ENCODE measurements at places on chromosomes 16 and 17.

- DNase-seq = no peak
Measured at GRCh38 chr16:84461029-84461412, 43.4 kb downstream of the MEAK7 start.

GRCh38 chr17:28189667-28190066 lies 129.3 kb upstream of the TMEM97 start:
- no peak for DNase-seq

- no peak for DNase-seq
Measured at GRCh38 chr17:65885541-65886312, 306.2 kb downstream of the CEP112 start.

DNA sequence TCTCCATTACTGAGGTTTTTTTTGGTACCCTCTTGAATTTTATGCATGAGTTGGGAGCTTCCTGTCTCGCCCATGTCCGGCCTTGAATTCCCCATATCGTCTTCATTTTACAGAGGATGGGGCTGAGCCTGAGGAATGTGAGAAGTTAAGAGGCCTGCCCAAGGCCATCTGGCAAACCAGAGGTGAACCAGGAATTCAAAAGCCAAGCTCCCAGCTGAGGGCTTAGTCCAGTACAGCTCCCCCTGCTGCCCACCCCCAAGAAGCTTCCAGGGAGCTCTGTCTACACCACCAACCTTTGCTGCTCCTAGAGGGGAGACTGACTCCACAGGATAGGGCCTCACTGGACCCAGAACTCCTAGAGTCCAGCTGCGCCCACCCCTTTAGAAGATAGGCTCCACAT lies 20.7 kb upstream of the C16orf78 start:
- no peak for DNase-seq
